ENCODE measurements at places on chromosomes 2 and 18.

DNA sequence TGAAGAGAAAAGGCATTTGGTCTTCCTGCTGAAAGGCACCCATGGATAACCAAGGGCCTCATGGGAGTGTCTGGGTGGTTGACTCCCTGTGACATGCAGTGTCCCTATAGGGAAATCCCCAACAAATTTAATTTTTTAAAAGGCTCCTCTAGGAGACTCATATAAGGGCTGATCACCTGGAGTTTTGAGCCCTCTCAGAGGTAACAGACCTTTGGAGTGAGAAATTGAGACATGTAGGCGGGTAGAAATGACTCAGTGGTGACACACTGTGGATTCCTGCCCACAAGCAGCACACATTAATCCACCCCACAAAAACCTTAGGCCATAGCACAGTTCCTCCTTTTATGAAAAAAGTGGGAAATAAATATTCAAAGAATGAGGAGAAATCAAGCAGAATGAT lies 557.0 kb upstream of the CNTNAP5 start:
- no peak for DNase-seq

GRCh38 chr2:173880561-173880960 lies 84.6 kb downstream of the SP3 start:
- DNase-seq = no peak

GRCh38 chr18:5057386-5058348 lies 139.4 kb downstream of the AKAIN1 start:
- peak; percentile 46 for DNase-seq

- no peak for DNase-seq
These were observed 301.1 kb upstream of the TANK start for GRCh38 chr2:160859096-160859495.

DNA sequence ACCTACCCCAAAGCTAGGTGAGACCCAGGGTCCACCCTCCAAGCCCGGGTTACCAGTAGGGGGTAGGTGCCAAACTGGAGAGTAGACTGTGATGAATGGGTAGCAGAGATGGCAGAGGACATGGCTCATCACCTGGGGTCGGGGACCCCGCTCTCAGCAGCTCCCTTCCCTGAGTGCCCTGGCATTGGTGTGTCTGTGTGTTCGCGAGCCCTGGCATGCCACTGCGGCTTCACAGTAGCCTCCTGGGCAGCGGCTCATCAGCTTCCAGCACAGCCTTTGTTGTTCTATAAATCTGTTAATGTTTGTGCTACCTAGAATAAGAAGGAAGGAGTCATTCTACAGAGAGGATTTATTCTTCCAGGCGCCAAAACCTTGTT lies 62.6 kb upstream of the ALPP start:
- DNase-seq = no peak

DNA sequence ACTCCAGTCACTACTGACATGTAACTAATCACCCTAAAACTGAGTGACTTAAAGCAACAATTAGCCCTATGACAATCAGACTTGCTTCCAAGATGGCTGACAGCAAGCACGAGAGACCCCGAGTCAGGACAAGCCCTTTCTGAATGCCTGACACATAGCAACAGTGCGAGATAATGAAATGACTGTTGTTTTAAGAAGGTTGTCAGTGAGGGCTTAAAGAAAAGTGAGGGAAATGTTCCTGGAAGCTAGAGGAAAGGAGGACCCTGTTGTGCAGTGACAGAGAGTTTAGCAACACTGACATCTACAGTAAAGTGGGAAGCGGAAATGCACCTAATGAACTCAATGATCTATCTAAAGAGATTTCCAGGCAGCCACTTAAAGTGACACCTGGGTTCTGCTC lies 163.1 kb downstream of the STK39 start:
- DNase-seq = no peak

DNA sequence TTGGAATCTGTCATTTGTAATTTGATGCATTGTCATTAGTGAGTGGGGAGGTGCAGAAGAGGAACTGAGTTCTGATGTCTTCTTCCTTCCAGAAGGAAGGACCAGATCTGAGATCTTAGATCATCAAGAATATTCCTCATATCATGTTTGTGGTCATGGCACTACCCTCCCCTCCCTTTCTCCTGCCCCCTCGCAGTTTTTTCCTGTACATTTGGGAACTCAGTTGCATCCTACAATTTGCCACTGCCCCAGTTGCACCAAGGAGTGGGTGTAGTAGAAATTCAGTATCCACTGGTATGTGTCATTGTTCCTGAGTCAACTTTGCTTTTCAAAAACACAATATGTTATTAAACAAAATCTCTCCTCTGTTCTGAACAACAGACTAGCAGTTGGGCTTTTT lies 26.6 kb upstream of the ACVR1 start:
- DNase-seq = no peak

DNA sequence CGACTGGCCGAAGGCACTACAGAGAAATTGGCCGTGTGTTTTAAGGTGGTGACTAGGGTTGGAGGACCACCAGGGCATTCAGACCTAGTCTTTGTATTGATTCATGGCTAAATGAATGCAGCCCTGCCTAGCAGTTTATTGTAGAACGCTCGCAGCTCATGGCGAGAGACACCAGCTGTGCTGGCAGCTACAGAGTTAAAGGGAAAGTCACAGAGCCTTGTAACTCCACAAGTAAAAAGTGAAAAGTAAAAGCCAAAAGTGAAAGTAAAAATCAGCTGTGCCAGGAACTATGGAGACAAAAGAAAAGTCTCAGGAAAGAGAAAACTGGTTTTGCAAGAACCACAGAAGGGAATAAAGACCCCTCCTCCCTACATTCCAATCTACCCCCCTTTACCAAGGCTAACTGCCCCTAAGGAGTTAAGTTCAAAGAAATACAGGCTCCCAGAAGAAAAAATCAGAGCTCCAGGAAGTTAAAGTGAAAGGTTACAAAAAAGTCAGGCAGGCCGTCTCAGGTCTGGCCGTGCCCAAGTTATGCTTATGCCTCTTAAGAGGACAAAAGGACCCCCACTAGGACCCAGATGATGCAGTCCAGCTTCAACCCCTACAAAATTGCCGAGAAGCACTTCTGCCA lies 46.4 kb upstream of the SELENOI start:
- no peak for DNase-seq

DNA sequence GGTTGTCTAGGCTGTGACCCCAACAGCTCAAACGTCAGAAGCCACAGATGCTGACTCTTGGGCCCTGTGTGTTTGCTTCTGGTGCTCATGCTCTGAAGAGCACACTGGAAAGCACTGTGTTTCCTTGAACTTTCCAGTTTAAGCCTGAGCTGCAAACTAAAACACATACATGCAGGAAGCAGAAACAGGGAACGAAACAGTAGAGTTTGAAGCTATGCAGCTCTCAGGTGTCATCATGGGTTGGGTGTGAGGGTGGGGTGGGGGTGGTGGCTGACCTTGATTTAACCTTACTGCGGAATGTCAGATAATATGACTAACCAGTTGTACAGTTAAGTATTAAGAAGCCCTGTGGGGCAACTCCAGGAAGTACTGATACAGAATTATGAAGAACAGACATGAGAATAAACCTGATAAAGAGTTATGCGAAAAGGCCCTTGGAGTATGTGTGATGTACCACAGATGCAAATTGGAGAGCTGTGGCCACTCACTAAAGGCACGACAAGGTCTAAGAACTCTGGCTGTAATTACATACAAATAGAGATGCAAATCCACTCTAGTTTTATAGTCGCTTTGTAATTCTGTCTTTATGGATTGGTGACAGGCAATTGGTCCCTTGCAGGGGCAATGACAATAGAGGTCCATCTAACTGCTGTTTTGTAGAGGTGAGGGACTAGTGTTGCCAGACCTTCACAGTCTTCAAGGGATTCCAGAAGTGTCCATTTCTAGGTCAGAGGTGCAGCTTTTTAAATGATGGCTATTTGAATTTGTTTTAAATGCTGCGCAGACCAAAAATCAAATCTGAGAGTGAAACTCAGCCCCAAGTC lies 273.1 kb downstream of the NAPG start:
- DNase-seq = no peak

GRCh38 chr2:96797066-96797625 lies 18.9 kb upstream of the CNNM3 start:
- DNase-seq = no peak

DNA sequence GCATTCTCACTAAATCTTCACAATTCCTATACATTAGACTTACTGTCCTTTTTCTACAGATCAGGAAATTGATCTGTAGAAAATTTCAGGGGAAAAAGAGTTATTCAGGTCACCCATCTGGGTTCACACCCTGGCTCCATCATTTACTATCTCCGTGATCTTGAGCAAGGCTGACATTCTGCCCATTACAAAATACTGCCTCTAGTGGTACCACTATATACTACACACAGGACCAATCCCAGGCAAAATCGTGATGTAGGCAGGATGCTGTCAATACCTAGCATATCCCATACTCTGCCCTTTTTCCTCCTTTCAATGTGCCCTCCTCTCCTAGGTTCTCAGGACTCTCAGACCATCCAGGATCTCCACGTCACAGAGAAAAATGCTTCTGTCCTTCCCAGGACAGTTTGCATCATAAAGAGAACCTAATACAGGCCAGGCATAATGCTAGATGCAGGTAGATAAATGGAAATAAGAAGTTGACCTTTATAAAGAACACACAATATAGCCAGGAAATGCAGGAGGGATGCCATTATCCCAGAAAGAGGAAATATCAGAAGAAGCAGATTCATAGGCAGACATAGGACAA lies 101.9 kb downstream of the CDH20 start:
- no peak for DNase-seq

DNA sequence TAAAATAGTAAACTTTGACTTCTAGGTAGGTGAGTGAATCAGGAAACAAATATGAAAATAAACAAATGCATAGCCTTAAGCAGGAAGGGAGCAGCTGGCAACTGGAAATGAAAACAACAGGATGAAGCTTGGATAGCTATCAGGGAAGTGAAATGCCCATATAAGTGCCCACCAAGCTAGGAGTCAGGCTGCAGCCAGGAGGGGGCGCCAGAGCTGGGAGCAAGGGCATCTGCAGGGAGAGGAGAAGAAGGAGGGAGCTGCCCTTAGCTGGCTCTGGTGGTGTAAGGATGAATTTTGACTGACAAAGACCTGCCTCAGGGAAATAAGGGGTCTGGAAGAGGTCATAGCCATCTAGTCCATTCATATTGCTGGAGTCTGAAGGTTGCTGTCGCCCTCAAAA lies 298.3 kb downstream of the TDRD15 start:
- DNase-seq = no peak

GRCh38 chr2:207282916-207283315 lies 117.2 kb upstream of the KLF7 start:
- no peak for DNase-seq

- no peak for DNase-seq
These were observed 34.7 kb downstream of the EHBP1 start for GRCh38 chr2:62740221-62740620.

DNA sequence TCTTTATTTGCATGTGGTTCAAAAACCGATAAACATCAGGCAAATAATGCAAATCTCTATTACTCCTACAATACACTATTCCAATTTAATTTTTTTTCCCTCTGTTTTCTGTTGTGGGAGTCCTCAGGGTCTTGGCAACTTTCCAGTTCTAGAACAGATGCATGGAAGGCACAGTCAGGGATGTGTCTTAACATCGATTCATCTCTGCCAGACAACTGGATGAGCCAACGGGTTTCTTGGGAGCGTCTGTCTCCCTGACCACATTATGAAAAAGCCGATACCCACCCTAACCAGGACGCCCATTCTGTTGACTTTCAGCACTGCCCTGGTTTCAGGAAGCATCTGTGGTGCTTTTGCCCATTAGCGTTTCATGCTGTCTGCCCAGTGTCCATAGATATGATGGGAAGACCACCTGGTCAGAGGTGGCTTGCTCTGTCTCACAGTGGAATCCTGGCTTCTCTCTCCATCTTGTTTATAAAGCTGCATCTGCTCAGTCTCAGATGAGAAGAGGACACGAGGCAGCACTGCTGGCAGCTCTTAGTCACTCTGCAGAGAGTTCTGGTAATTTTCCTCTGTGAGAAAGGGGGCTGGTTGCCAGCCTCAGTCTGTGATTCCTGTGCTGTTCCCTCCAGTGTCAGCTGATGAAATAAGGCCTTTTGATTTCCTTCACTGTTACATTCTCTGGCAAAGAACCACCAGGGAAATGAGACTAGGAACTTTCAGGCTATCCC lies 57.9 kb upstream of the KCNE4 start:
- DNase-seq = no peak

GRCh38 chr18:54690198-54690597 lies 99.2 kb downstream of the DYNAP start:
- DNase-seq = no peak

DNA sequence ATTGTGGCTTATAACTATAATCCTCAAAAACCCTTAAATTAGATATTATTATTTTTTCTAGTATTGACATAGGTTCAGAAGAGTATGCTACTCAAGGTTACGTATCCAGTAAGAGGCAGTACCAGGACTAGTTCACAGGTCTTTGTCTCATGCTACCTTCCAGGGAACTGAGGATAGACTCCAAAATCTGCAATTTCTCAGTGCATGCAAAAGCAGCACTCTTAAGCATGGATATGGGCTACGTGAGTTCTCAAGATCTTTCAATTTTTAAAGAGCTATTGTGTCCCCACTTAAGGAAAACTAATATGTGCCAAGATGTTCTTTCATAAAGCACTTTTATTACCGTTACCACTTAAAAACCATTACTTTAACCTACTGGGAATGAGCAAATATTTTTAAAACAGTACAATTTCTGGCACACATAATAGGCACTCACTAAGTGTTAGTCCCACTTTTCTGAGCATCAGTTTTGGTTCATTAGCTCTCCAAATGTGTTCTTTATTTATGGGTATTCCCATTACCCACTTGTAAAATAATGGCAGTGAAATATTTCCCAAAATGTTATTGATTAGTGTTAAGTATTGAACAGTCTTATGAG lies 113.8 kb upstream of the TTN start:
- DNase-seq = no peak

GRCh38 chr2:226622484-226622883 lies 177.1 kb downstream of the IRS1 start:
- DNase-seq = no peak

DNA sequence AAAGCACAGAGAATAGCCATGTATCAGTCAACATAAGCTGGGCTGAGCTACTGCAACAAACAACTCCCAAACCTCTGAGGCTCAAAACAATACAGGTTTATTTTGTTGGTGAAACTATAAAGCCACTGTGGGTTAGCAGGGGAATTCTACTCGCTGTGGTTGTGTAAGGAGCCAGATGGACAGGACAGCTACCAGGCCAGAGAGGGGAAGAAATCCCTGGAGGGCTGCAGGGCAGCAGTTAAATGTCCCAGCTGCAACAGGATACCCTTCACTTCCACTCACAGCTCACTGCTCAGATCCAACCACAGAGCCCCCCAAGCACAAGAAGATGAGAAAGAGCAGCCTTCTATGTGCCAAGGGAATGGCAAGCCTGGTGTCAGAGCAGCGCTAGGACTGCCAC lies 245.9 kb upstream of the RAB6C start:
- no peak for DNase-seq

Data from activated CD4-positive, alpha-beta T cell treated with anti-CD3 and anti-CD28 coated beads for 24 hours (primary cell).